ENCODE measurements at places on chromosomes 6 and 20.

DNA sequence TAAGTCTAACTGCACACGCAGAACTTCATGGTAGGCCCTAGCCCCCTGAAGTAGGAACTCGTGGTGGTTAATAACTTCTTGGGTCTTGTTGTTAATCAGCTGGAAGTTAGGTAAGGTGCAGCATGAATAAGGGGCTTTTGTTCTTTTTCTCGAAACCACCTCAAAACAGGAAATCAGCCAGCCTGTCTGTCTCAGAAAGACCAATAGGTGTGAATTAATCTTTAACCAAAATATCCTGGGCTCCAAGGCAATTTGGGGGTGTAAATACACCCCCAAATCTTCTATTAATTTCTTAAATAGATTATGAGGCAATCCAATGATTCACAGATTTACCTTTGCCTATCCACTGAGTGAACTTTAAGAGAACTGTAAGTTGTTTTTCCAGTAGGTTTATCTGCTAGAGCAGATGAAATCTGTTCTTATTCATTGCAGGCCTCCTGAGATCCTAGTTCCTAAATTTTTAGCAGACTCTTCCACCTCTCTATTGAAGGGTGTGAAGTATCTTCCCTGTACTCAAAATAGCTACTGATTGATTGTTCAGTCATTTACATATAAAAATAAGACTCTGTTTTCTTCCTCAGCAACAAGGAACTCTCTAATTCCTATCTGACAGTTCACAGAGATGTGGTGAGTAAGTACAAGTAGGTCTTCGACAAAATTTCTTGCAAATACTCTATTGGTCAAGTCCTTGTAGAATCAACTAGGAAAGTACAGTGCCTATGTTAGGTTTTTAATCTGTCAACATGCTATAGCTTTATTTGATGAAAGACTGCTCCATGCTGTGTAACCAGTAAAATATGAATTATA lies 427.1 kb upstream of the NOX3 start:
- DNase-seq, result no peak

GRCh38 chr20:22909436-22909835 lies 125.7 kb upstream of the SSTR4 start:
- DNase-seq, result no peak

GRCh38 chr6:105862936-105863607 lies 223.1 kb upstream of the PRDM1 start:
- no peak for DNase-seq

DNA sequence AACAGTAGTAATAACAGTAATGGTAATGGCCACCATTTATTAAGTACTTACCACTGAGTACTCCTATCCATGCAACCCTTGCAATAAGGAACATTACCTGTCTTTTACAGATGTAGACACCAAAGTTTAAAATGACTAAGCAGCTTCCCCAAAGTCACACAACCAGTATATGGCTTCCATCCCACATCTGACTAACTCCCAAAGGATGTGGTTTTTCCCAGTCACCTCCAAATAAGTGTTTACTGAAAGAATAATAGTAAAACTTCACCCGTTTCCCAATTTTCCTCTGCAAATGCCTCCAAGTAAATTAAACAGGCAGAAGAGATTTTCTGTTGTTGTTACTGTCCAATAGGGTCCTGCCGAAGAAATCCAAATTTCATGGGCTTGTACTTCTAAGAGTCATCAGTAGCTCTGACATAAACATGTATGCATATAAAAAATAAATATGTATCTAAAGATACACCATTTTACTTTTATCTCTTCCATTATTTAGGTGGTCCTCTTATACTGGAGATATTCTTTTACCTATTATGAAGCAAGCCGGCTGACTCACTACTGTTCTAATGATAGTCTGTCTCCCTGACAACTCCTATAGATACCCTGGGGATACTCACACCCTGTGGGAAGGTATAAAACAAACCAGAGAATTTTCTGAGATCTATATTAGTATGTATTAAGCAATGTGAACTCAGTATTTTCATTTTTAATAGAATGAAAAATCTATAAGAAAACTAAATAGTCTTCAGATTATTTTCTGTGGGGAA lies 77.9 kb upstream of the ID4 start:
- DNase-seq, result no peak

GRCh38 chr6:113065611-113066010 lies 718.5 kb downstream of the RFPL4B start:
- DNase-seq, result no peak

- no peak for DNase-seq
Measured at GRCh38 chr6:72524011-72524645, 97.7 kb upstream of the KCNQ5 start.

DNA sequence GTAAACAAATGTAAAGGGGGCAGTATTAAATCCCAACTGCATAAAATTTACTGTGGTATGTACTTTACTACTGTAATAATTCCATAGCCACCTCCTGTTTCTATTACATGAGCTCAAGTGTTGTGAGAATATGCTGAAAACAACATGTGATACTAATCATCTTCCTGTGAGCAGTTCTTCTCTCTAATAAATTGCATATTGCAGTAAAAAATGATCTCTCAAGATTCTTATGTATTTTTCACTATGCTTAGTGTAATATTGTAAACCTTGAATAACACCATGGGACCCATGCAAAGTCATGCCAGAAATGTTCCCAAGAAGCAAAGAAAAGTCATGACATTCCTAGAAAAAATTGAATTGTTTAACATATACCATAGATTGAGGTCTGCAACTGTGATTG lies 133.0 kb upstream of the ATXN1 start:
- DNase-seq, result no peak

All from cerebellum (tissue), 4 donors.